Mesenteric fat pad (tissue), 1 donor: ENCODE measurements at places on chromosomes 6 and 20. TPM values are rescaled to one million over a fixed set of nuclear protein-coding genes. Genes with fewer than 3 reads are reported as not detected.

Gene PHF20
- 59.8 TPM for total RNA-seq

Gene FERMT1
- total RNA-seq = 1.2 TPM

Gene MATN4
- total RNA-seq = not detected

Gene PHACTR3
- 1.8 TPM for total RNA-seq

Gene CD109
- total RNA-seq = 10.8 TPM

Gene BCKDHB
- 18.2 TPM for total RNA-seq
